Fibroblast of lung (primary cell): ENCODE measurements at places on chromosomes 16 and 17.

GRCh38 chr16:16960785-16961184 is 510.0 kb downstream of the XYLT1 start:
- no peak for DNase-seq

- peak; percentile 82 for DNase-seq
These were observed 154.4 kb downstream of the FOXL1 start for GRCh38 chr16:86732621-86733295.

- DNase-seq = no peak
These were observed 18.4 kb downstream of the SNX11 start for GRCh38 chr17:48125829-48126531.

GRCh38 chr17:50199803-50200456 is 1.5 kb downstream of the COL1A1 start:
- peak; percentile 99 for DNase-seq

GRCh38 chr17:82548681-82549303 is 29.3 kb downstream of the FOXK2 start:
- no peak for DNase-seq

GRCh38 chr17:65121916-65122806 is 15.0 kb upstream of the RGS9 start:
- no peak for DNase-seq

DNA sequence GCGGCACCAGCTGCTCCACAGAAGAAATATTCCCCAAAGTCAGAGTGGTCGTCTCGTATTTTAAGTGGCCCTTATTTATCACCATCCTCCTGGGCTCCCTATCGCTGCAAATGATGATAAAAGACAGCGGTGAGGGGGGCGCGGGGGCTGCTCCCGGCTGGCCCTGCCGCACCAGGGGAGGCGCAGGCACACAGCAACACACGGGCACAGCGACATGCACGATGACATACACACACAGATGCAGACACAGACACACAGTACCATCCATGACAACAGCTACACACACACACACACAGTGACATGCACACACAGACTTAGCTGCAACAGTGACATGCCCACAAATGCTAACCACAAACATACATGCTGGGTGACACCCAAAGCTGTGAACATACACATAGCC is 52.5 kb downstream of the MRM1 start:
- no peak for DNase-seq

DNA sequence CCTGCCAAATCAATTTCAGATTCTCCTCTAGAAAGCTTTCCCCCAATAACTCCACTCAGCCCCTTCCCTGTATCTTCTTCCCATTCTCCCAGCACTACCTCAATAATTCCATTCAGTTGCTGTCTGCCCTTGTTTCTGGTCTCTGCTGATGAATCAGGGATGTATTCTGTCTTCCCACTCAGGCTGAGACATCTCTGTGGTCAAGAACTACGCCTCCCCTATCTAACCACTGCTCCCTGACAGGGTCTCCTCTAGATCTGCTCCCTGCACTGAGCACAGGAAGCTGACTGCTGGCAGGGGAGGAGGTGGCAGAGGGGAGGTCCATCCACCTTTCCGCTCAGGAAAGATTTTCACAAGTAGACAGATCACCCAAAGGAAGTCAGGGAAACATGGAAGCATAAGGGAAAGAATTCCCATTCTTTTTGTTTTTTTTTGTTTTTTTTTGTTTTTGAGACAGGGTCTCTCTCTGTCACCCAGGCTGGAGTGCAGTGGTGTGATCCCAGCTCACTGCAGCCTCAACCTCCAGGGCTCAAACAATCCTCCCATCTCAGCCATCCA is 16.9 kb upstream of the SP2 start:
- DNase-seq = peak; percentile 87

DNA sequence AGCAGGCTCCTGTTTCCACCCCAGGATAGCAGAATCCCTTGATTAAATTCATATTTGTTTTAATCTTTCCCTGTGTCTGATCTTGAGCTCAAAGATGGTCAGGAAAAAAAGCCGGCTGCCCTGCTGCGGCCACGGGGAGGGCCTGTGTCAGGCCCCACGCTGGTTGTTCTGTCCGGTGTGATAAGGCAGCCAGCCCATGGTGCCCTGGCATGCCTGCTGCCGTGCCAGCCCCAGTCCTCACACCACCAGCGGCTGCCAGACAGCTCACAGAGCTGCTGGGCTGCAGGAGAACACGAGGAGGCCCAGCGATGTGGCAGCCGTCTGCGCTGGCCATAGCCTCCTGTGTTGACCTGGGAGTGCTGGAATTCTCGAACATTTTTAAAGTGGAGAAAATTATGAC is 34.7 kb upstream of the BRD7 start:
- no peak for DNase-seq

DNA sequence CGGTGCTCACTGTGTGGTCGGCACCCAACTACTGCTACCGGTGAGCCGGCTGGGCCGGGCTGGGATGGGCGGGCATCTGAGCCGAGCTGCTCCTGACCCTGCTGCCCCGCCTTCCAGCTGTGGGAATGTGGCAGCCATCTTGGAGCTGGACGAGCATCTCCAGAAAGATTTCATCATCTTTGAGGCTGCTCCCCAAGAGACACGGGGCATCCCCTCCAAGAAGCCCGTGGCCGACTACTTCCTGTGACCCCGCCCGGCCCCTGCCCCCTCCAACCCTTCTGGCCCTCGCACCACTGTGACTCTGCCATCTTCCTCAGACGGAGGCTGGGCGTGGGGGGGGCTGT is 6.9 kb downstream of the TBX6 start:
- peak; percentile 30 for DNase-seq
